ENCODE measurements at places on chromosomes 1 and 21. TPM values are rescaled to one million over a fixed set of nuclear protein-coding genes. Genes with fewer than 3 reads are reported as not detected.

SAMD13 gene
- total RNA-seq: 0.20 TPM

LCE1A gene
- not detected for total RNA-seq

NBPF14 gene
- 15.7 TPM for total RNA-seq

ZNF695 gene
- total RNA-seq: 2.5 TPM

H3-3A gene
- 398 TPM for total RNA-seq

TRMT1L gene
- total RNA-seq: 25.2 TPM

ADCY10 gene
- total RNA-seq: 0.15 TPM

All from M059J (cell line).